Trophoblast cell (in vitro differentiated cells and primary cell): ENCODE measurements at places on chromosomes 7 and 10.

- DNase-seq = peak; percentile 72
Measured at GRCh38 chr7:43591558-43592180, 8.8 kb downstream of the STK17A start.

GRCh38 chr10:56068473-56069263 lies 292.4 kb downstream of the ZWINT start:
- DNase-seq = no peak

- DNase-seq = no peak
Measured at GRCh38 chr7:11655642-11656041, 176.4 kb downstream of the THSD7A start.

DNA sequence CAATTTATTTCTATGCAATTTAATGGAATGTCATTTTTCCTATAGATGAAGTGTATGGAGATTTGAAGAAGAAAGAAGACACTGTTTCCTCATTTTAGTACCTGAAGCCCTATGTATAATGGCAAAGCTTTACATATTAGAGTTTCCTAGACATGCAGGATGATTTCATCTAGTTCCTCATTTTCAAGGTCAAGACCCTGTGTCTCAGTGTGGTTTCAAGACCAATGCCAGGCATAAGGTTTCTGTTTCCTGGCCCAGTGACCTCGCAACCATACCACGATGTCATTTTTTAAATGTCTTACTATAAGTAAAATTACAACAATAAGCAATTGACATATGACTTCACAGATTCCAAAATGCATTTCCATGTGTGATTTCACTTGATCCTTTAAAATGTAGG lies 336.5 kb upstream of the PRKCQ start:
- DNase-seq = no peak

DNA sequence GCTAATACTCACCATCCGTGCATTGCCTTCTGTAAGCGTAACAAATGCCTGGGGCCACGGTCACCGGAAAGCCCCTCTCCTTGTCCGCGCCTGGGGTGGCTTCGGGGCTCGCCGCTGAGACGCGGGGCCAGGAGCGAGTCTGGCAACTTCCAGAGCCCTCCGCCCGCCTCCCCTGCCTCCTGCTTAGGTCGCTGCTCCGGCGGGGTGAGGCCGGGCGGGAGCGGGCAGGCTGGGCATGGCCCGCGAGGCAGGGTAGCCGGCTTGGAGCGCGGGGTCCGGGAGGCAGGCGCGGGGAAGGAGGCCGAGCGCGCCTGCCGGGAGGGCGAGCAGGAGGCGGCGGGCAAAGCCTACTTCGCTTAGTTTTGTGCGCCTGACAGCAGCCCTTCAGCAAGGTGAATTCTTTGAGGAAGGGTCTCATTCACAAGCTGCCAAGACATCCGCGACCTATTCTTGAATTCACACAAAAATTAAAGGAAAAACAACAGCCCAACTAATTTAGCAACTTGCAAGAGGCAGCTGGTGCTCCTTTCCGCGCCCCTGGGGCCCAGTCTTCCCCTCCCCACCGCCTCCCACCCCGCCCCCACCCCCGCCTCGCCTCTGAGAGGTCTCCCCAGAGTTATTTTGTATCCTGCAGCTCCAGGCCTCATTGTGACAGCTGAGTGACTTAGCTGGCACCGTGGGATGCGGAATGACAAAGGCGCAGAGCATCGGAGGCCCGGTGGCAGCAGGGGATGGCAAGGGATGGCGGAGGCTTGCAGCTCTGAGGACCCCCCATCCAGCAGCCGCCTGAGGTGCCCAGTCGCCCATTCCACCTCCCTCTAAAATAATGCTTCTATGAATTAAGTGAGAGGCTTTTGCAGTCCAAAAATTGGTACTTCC lies 12.8 kb upstream of the KAT6B start:
- DNase-seq = no peak

- DNase-seq = no peak
Measured at GRCh38 chr7:65509368-65510186, 135.9 kb downstream of the ZNF92 start.

DNA sequence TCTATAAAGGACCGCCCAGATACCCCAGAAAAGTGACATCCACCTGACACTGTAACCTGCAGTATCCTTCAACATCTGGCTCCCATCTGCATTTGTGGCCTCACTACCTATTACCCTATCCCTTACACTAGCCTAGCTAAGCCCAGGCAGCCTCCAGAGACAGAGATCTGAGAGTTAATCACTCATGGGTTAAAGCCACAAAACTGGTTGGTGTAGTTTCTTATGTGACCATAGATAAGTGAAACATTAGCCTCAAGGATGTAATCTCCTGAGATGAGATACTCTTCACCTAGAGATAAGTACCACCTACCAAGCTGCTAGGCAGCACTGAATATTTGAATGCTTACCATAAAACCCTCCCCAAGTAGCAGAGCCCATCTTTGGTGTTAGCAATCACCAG lies 35.4 kb downstream of the CTTNBP2 start:
- peak; percentile 32 for DNase-seq
